ENCODE measurements at places on chromosomes 12 and 14.

- DNase-seq: no peak
Measured at GRCh38 chr14:102138961-102139285, 774 bp upstream of the WDR20 start.

DNA sequence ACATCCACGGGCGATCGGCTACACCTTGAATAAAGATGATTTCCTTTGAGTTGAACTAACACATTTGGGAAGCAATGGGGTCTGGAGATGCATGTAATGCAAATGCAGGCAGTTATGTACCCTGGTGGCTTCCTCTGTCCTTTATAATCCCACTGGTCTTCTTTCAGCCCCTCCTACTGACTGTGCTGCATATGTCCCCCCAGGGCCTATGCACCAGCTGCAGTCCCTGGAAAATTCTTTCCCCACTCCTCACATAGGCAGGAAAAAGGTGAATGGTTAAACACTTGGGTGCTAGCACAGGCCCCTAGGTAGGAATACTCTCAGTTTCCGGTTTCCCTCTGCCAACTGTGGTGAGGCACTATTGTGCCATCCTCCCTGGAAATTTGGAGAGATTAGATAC is 294.8 kb upstream of the SOX5 start:
- DNase-seq: no peak

- DNase-seq: no peak
Measured at GRCh38 chr12:32437095-32437515, 37.7 kb downstream of the FGD4 start.

- DNase-seq: no peak
Measured at GRCh38 chr14:45267071-45267470, 14.1 kb upstream of the MIS18BP1 start.

DNA sequence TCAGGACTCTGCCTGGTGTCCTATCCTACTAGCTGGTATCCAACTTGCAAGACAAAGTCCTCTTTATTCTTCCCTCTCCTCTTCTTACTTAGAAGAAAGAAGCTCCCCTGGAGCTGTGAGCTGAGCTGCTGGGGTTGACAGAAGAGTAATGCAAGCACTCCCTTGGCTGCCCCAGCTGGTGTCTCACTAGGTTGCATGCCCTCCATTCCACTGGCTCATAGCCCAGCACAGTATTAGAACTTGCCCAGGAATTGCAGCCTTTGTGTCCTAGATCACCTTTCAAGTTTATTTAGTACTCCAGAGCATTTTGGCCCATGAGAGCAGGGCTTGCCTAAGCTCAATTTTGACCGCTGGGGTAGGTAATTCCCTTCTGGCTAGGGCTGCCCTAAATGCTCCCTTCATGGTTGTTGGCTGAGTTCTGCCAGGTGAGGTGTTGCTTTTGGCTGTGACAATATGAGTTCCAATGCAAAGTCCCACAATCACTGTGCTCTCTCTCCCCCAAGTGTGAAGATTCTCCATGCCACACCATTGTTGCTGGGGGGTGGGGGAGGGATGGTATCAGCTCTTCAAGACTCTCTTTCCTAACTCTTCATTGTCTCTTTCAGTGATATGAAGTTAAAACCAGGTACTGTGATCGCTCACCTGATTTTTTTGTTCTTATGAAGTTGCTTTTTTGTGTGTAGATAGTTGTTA is 317.4 kb upstream of the DDHD1 start:
- no peak for DNase-seq

DNA sequence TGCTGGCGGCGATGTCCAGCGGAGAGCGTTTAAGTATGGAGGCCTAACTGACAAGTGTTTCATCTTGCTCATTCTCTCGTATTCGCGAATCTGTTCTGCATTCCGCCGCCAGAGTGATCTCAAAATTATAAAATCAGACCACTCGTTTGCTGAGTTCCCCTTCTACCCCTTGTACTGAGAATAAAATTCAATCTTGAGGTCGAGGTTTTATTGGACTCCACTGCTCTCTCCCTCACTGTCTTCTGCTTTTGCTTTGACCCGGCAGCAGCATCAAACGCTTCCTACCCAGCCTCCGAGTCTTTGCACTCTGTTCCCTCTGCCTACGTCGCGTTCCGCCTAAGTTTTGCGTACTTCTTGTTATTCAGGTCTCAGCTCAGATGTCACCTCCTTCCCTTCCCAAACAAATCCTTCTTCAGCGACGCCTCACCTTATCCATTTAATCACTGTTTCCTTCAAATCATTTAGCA is 462 bp downstream of the KNTC1 start:
- DNase-seq: no peak

GRCh38 chr12:14769969-14770495 is 33.2 kb downstream of the WBP11 start:
- DNase-seq: peak; percentile 68

DNA sequence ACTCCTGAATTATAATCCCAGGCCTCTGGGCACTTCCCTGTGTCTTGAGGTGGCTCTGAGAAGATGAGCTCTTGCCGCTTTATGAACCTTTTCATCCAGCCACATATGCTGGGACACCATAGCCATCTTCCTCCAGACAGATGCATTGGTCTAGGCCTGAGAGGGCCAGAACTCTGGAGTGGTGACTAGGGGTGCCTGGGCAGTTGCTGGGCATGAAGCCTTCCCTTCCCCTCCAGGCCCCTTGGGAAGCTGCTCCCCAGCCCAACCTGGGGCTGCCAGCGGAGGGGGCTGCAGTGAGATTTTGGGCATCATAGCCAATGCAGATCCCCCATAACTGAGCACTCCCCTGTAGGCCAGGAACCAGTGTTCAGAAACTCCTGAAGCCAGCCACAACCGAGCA is 135.2 kb downstream of the GCH1 start:
- no peak for DNase-seq

- no peak for DNase-seq
Measured at GRCh38 chr14:79740066-79740601, 471.2 kb downstream of the DIO2 start.

GRCh38 chr14:51285120-51285519 is 45.1 kb downstream of the TMX1 start:
- DNase-seq: no peak

DNA sequence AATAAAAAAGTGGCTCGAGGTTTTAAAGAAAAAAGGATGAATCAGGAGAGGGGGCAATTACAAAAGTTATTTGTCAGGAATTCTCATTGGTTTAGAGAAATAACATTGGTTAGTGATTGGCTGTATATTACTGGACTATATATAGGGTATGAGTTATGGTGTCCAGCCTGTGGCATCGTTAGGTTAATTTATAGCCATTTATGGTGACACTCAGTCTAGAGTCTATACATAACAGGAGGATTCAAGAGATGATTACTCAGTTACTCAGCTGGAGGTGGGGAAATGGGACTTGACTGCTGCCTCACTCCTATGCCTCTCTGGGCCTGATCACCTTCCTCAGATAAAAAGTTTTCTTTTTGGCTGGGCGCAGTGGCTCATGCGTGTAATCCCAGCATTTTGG is 25.6 kb upstream of the NFYB start:
- no peak for DNase-seq

- DNase-seq: no peak
Measured at GRCh38 chr14:35578135-35578534, 44.2 kb downstream of the INSM2 start.

DNA sequence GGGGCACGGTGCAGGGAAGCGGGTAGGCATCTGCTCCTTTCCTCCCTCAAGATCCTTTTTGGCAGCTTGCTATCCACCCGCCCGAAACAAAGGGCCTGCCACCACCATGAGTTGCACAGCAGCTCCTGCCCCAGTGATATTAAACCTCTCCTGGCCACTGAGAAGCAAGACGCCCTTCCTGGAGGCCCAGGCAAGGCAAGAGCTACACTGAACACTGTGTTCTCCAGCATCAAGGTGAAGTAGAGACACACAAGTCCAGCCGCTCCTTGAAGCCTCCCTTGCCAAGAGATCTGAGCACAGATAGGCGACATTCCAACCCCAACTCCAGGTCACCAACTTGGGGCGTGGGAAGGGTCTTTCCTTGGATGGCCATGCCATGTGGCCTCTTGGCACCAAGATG is 70.9 kb downstream of the ACTN1 start:
- no peak for DNase-seq

- DNase-seq: no peak
Measured at GRCh38 chr12:7229741-7230140, 40.3 kb downstream of the PEX5 start.

DNA sequence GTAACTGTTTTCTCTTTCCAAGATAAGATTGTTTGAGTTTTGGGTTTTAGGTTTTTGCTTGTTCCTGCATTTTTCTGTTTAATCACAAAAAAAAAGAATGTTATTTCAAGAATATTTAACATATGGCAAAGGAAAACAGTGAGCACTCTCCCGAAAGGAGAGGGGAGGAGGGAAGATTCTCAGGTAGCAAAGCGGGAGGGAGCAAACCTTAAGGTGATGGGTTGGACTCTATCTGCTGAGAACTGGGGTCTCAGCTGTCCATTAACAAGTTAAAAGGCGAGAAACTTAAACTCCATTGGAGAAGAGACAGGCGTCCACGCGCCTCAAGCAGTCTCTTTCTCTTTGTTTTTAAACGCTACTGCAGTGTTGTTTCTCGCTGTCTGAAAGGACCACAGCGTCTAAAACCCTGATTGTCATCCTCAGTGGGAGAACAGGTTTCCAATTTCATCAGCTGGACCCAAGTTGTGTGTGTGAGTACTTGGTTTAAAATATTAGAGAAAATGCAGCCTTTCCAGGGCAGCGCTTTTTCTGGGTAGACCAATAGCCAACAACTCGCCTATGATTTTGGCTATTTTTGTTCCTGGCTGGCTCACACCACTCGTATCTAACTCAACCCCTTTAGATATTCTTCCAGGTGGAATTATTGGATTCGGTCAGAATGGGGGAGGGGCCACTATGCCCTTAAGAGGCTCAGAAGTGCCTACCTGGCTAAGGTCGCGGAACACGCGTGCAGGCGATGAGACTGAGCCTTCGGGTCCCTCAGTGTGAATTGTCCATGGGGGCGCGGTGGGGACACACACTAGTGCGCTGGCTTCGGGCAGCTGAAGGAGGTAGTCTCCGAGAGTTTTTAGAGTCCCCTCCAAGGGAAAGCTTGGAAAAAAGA is 8.2 kb downstream of the SIX1 start:
- no peak for DNase-seq

DNA sequence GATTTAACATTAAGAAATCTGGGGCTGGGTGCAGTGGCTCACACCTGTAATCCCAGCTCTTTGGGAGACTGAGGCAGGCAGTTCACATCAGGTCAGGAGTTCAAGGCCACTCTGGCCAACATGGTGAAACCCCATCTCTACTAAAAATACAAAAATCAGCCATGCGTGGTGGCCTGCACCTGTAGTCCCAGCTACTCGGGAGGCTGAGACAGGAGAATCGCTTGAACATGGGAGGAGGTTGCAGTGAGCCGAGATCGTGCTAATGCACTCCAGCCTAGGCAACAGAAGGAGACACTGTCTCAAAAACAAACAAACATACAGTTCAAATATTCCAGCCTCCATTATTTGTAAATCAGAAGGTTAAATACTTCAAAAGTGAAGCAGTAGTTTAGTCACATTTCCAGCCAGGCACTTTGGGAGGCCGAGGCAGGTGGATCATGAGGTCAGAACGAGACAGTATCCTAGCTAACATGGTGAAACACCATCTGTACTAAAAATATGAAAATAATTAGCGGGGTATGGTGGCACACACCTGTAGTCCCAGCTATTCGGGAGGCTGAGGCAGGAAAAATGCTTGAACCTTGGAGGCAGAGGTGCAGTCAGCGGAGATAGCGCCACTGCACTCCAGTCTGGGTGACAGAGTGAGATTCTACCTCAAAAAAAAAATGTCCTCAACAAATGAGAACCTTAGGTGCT is 30.3 kb downstream of the HNRNPC start:
- no peak for DNase-seq

DNA sequence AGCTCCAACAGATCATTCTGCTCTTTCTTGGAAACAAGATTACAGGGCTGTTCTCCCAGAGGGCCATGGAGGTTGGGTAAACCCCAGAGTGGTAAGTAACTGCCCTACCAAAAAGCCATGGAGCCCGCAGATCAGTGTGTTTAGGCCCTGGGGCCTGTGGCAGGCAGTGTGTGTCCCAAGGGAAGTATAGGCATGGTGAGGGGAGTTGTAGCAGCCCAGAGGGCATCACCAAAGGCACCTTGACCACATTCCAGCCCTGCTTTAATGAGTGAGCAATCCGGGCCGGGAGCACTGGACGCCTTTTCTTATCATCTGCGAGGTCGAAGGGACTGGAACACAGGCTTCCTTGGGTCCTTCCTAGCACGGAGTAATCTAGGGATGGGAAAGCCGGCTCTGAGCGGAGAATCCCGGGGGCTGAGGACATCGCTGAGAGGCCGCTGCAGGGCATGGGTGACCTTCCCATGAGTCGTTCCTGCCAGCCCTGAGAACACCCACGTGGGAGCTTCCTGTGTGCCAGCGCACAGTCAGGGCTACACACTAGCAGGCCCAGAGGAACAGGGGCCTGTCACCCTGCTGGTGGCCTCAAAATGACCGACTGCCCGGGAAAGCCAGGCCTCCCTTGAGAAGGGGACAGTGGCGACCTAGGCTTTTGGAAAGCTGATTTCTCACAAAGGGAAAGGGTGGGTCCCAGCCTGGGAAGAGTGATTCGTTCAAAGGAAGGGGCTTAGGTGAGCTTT is 91.3 kb downstream of the NINJ2 start:
- DNase-seq: no peak

GRCh38 chr12:66032739-66033138 is 97.8 kb downstream of the LLPH start:
- DNase-seq: no peak

DNA sequence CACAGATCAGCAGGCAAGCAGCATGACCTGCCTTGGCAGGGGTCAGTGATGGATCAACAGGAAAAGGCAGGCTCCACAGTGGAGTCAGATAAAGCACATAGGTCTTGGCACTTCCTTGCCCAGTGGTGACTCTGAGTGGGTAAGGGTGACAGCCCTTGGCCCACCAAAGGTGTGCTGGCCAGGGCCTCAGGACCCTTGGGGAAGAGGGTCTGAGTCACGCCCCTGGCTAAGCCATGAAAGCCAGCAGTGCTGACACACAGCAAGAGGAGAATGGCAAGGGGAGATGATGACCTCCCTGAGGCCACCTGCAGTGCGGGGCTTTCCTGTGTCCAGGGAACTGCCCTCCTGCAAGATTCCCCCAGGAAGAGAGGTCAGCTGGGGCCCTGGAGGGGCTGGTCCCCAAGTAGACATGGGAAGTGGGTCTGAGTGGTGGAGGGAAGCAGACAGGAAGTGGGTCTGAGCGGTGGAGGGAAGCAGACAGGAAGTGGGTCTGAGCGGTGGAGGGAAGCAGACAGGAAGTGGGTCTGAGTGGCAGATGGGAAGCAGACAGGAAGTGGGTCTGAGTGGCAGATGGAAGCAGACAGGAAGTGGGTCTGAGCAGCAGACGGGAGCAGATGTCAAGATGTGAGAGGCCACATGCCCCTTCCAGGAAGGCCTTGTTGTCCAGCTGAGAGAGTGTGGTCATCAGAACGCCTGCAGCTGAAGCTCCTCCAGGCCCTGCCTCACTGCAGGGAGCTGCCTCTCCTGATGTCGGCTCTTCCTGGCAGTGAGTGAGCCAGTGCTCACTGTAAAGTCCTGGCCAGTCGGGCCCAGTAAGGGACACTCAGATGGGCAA is 34.8 kb downstream of the DIO3 start:
- no peak for DNase-seq
